ENCODE measurements at places on chromosomes 4 and X.

DNA sequence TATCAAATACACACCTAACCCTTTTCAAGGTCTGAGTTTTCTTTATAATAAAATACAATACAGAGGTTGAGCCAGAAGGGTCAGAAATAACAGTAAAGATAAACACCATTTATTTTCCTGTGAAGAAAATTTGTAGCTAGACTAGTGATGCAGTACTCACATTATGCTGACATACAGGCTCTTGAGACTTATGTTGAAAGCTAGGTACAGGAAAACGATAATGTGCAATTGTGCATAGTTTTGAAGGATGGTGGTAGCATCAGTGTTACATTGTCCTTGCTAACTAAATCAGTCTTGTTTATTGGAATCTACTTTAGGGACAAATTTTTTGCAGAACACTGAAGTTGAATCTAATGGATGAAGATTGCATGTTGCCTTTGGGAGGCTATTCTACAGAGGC is 1877.2 kb downstream of the PCDH7 start:
- no peak for DNase-seq

DNA sequence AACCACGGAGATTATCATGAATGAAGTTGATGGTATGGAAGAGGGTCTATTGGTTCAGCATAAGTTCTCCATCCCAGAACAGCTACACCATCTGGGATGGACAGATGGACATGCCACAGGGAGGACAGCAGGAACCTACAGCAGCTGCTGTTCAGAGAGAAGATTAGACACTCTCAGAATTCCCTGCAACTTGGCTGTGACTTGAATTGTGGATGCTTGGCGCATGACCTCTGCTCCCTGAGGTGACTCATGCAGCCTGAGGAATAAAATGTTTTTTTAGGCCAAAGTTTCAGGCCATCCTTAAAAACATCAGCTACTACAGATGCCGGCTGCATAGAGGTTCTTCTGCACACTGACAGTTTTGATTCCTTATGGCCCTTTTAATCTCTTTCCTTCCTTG is 97.3 kb downstream of the RS1 start:
- DNase-seq, result no peak

GRCh38 chrX:126065901-126066660 is 100.0 kb downstream of the DCAF12L2 start:
- no peak for DNase-seq

DNA sequence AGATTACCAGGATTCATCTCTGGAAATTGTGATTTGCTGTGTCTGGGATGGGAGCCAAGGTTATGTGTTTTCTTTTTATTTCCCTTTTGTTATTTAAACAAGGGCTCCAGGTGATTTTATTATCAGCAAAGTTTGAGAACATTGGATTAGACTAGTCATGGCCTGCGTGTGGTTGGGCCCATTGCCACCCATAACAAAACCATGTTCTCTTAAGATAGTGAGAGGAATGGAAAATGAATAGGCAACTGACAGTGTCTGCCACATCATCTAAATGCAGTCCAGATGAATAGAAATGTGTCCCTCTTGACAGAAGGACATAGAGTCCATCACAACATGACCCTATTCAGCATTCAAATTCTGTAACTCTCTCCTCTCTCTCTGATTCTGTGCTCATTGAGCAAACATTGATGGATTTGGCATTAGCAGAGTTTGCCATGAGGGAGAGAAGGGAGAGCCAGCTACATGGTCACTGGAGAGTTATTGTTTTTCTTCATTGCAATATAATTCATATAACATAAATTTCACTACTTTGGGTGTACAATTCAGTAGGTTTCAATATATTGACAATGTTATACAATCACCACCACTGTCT is 11.7 kb downstream of the XK start:
- no peak for DNase-seq

- peak; percentile 14 for DNase-seq
Measured at GRCh38 chr4:163166041-163166579, 580 bp downstream of the NAF1 start.

DNA sequence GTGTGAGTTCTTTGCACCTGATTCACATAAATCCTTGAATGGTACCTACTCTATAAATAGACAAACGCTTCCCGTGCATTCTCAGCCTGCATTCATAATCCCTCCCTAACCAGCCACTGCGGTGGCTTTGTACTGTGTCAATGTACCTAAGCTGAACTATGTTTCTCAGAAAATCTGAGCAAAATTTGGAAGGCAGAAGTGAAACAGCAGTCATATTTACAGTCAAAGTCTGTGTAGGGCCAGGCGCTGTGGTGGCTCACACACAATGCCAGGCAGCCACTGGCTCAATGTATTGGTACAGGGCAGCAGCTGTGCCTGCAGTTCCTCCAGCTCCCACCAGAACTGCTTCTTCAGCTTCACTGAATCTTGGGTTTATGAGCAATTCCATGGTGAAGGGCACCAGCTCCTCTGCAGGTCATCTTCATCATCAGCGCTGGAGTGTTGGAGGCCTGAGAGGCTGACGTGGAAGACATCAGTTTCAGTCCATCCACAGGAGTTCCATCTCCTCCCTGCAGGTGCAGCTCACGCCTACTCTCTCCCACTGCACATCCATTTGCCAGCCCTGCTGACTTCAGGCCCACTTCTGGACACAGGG is 32.3 kb upstream of the IRF2 start:
- no peak for DNase-seq

- no peak for DNase-seq
Measured at GRCh38 chr4:108148316-108148715, 20.4 kb downstream of the LEF1 start.

DNA sequence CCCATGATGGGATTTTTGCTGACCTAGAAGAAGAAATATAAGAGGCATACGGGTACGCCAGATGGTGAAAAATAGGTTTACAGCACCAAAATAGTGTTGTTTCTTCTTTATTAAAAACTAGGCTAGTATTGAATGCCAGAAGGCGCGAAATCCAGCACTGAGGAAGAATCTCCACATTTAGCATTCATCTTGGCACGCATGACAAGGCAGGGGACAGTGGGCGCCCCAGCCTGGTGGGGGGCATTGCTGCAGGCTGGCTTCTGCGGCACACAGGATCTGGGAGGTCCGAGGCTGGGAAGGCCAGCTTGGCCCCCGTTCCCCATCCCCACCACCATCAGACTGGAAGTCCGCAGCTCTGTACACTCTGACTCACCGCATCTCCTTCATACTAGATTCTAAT is 75.7 kb upstream of the DDX3X start:
- no peak for DNase-seq

DNA sequence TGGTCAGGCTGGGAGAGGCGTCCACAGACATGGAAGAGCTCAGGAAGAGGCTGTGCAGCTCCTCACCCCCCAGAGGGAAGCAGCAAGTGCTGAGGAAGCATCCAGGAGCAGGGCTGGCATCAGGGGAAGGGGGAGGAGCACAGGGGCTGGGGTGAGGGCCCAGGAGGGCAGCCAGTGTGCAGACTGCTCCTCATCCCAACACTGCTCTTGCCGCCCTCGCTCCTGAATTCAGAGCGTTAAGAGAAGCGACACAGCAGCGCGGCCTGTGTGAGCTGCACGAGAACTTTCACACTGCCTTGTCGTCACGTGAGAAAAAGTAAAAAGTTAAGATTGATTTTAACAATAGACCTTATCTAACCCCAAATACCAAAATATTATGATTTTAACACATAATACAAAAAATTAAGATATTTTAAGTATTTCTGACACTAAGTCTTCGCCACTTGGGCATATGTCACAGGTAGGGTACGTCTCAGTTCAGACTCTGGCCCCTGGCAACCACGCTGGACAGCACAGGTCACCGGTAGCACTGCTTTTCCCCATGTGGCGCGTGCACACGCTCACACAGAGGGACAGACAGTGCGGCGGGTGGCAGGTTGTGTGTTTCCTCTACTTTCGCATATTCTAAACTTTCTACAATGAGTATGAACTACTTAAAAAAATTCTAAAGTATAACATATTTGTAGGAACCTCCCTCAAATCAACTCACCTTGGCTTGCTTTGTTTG is 19.7 kb downstream of the NOP14 start:
- no peak for DNase-seq

DNA sequence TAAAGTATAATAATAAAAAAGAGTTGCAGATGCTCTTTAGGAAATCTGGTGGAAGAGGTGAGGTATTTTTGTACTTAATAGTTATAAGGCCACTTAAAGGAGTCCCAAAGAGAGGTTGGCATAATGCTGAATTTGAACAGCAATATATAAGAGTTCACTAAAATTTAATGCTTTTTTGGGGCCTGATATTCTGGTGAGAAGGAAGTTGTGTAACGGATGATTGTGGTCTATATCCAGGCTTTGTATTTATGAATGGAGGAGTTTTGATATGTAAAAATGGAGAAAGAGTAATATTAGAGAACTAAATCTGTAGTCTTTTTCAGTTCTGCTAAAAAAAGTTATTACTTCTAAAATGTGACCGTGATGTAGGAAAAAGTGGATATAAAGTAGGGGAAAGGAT is 20.4 kb downstream of the BMP2K start:
- no peak for DNase-seq

GRCh38 chr4:86879641-86880040 is 12.6 kb downstream of the C4orf36 start:
- DNase-seq, result no peak

DNA sequence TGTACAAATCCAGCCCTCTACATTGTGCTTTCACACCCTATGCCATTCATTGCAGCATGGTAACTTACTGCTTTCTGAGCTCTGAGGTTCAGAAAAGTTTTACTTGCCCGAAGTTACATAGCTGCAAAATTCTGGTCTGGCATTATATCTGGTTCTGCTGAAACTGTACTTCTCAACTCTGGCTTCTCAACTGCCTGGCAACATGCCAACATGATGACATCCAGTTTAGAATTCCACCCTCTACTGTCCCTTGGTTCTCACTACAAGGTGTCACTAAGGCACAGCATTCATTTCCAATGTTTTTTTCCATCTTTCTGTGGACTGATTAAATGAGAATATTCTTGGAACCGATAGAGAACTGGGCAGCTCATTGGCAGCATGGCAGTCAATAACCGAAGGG is 242.9 kb upstream of the PRPS2 start:
- no peak for DNase-seq

- DNase-seq, result no peak
Measured at GRCh38 chrX:39456894-39457604, 640.7 kb downstream of the BCOR start.

DNA sequence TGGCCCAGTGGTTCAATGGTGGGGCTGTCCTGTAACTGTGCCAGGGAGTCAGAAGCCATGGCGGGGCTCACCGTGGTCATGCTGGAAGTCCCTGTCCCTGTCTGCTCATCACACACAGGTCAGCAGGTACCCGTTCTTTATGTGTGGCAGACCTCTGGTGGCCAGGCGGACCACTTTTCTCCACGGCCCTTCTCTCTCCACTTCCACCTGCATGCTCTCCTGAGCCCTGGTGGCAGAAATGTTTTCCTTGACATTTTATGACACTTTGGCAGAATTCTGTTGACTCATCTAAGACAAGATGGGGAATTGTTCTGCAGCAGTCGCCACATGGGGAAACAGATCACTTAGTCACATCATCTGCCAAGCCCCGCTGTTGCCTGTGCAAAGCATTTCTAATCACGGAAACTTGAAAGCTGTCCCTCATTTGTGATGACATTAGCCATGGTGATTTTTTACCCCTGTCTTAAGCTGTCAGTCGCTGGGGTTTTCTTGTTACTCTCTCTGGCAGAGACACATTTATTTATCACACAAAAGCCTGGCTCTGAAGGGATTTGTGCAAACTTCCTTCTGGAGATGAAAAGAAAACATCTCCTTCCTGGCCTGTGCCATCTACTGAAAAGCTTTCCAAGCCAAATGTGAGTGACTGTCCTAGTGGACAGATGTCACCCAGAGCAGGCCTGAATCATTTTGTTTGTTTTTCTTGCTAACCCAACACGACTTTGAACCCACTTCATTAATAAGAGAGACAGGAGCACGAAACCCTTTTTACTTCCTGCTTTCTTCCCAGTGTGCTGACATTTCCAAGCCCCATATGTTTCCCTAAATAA is 38.8 kb upstream of the STIM2 start:
- no peak for DNase-seq

GRCh38 chrX:31845003-31845402 is 773.2 kb upstream of the FTHL17 start:
- DNase-seq, result no peak

DNA sequence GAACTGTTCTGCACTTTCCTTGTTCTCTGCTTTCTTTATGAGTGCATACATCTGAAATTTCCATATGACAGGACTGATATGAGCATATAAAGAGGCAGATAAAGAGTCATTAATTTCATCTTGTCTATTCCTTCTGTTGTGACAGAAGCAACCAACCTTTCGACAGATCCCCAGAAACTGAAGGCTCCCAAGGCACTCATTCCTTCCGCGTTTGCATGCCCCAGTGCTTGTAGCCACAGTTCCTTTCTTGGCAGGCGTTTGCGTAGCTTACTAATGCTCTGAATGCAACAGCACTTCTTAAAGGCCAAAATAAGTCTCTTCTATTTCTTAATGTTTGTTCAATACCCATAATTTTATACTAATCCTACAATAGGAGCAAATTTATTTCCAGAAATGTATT is 94.0 kb upstream of the TBL1X start:
- no peak for DNase-seq

DNA sequence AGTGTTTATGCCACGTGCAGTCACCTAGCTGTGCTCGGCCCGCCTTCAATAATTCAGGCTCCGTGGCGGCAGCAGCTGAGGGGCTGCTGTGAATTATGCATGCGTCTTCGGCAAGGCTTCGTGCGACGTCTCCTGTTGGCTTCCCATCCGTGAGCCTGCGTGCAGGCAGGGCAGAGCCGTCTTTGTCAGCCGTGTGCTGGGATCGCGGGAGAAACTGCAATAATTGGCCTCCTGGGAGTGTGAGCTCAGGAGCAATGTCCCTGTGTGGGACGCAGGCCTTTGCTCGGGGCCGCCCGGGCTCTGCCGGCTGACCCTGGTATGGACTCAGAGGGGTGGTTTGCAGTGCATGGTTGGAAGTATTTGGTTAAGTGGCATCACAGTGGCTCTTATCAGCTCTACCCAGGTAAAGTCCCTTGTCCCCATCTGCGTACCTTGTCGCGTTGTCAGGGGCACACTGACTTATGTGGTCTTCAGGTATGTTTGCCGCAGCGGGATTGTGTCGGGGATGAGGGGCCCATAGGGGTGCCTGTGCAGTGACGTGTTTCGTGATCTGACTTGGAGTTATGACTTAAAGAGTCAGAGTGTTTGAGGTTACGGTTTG is 34.5 kb upstream of the HGFAC start:
- DNase-seq, result no peak

DNA sequence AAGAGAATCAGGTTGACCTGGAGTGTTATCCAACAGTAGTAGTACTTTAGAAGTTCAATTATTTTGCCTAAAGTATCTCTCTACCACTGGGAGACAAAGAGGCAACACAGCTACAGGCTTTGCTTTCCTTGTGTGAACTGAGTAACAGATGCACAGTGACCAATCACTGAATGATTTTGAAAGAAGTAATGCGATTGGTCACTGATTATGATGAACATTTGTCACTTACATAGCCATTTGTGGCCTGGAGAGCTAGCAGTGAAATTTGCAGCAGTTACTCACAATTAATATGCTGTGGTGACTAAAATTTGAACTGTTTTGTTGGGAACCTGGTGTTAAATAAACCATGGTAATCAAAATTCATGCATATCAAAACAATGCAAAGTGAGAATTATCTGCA is 508.7 kb upstream of the DIPK2B start:
- no peak for DNase-seq
